Ovary (tissue), 10 donors: ENCODE measurements at places on chromosomes 6 and 20. TPM values are rescaled to one million over a fixed set of nuclear protein-coding genes. Genes with fewer than 3 reads are reported as not detected.

SLC13A3 gene
- polyA plus RNA-seq: 1.3 TPM

PKHD1 gene
- polyA plus RNA-seq: 0.01 TPM

ACOT13 gene
- 6.3 TPM for polyA plus RNA-seq

SLCO4A1 gene
- 2.2 TPM for polyA plus RNA-seq

TREML2 gene
- not detected for polyA plus RNA-seq

DEF6 gene
- polyA plus RNA-seq: 1.5 TPM

ARG1 gene
- polyA plus RNA-seq: not detected

PRRT1 gene
- polyA plus RNA-seq: 16.3 TPM

LINC00237 gene
- not detected for polyA plus RNA-seq

OPRM1 gene
- polyA plus RNA-seq: not detected

SIRPB1 gene
- polyA plus RNA-seq: 0.87 TPM

HNF4A gene
- polyA plus RNA-seq: 0.15 TPM

GDAP1L1 gene
- polyA plus RNA-seq: 0.72 TPM

TINAG gene
- not detected for polyA plus RNA-seq

MYBL2 gene
- 0.91 TPM for polyA plus RNA-seq

GRCh38 chr6:43269273-43270007 is 26.2 kb downstream of the TTBK1 start:
- DNase-seq: no peak

- DNase-seq: peak; percentile 27
Observed at GRCh38 chr6:29553268-29554057, 6.1 kb downstream of the UBD start.

- no peak for DNase-seq
Observed at GRCh38 chr6:90397929-90398674, 101.5 kb upstream of the BACH2 start.

DNA sequence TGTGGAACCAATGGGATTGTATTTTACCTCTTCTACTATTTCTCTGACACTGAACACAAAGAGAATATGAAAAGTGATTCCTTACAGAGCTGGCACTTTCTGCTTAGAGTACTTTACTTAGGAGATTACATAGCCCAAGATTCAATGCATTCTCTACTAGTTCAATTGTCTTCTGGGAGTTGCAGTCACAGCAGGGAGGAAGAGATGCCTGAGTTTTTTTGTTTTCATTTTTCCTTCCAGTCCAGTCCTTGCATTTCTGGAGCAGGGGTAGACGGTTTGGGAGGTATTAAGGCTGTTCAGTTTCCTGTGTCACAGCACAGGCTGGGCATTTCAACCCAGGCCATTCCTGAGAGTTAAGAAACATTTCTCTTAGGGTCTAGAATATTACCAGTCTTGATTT is 42.0 kb upstream of the SLC2A12 start:
- DNase-seq: no peak

DNA sequence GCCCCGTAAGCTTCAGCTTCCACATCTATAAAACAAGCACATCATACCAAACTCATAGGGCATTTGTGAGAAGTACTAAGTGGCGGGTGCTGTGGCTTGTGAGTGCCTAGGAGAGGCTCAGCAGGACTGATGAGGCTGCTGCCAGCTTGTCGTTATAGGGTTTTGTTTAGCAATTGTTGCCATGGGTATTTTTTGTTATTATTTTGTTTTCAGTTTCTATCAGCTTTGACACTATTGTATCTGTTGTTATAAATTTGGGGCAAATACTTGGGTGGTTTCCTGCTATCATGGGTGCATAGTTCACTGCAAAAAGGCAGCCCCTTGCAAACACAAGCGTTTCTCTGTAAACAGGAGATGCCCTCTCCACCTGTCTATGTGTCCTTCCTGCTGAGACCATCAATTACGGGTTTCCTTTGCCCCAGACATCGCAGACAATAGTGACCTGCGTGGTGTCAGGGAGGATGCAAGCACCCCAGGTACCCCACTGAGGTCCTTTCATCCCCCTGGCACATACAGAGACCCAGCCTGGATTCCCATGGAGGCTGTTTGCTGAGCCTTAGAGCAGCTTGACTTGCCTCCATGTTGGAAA is 3.1 kb upstream of the CCDC167 start:
- no peak for DNase-seq

DNA sequence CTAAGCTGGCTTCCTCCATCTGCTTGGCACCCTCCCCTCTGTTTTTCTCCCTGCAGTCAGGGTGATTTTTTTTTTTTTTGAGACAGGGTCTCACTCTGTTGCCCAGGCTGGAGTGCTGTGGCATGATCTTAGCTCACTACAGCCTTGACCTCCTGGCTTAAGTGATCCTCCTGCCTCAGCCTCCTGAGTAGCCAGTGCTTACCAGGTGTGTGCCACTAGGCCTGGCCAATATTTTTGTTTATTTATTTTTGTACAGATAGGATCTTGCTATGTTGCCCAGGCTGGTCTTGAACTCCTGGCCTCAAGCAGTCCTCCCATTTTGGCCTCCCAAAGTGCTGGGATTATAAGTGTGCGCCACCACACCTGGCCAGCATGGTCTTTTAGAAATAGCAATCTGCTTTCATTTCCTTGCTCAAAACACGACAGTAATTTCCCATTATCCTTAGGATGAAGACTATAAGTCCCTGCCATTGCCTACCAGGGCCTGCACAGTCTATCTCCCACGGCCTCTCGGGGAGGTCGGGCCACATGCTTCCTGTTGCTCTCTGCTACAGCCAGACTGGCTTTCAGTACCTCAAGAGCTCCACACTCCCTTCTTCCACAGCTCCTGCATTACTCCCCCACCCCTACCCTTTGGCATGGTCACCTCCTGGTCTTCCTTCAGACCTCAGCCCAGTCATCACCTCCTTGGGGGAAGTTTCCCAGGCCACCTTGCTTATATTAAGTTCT is 11.1 kb upstream of the CD164 start:
- DNase-seq: no peak

DNA sequence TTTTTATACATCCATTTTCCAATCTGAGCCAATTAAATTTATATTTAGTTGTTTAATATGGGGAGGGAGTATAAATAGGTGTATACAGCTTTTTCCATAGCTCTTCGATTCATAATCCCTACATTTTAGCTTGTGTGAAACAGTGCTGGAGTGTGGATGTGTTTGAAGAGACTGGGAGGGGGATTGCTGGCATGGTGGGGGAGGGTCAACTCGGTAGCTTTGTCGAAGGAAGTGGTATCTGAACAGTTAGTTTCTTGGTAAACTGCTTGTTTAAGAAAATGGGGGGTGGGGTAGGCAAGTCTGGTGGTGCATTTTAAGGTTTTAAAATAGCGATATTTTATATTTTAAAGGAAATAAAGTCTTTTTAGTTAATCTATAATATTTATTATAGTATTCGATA is 1.4 kb upstream of the LIN28B start:
- DNase-seq: no peak

GRCh38 chr20:41696428-41696827 is 78.3 kb upstream of the CHD6 start:
- DNase-seq: no peak

- DNase-seq: no peak
Observed at GRCh38 chr6:4101298-4101697, 22.4 kb upstream of the FAM217A start.

DNA sequence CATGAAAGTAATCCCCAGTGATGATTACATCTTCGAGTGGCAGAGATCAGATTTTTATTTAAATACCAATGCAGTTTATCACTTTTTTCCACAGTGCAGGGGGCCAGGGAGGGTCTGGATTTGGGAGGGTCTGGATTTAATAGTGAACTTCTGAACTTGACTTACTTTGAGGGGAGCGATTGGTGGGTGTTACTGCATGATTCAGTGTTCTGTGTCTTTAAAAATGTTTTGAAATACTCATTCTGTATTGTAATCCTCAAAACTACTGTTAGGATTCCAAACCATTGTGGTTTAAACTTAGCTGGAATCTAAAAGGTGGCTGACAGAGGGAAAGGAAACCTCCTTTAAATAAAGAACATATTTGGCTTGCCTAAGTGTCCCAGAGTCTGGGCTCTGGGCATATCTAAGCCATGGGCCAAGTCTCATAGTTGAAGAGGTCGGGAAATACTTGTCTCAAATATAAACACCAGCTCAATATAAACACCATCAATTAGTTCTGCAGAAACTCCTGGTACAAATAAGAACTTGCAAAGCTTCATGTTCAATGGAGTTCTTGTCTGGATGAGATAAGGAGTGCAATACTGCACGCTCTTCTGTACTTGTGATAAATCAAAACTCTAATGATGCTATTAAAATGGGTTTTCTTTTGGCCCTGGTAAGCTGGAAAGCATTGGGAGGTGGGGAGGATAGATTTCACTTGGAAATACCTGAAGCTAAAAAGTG is 14.4 kb downstream of the JARID2 start:
- DNase-seq: no peak

- no peak for DNase-seq
Observed at GRCh38 chr6:119917186-119917585, 567.6 kb upstream of the MAN1A1 start.

DNA sequence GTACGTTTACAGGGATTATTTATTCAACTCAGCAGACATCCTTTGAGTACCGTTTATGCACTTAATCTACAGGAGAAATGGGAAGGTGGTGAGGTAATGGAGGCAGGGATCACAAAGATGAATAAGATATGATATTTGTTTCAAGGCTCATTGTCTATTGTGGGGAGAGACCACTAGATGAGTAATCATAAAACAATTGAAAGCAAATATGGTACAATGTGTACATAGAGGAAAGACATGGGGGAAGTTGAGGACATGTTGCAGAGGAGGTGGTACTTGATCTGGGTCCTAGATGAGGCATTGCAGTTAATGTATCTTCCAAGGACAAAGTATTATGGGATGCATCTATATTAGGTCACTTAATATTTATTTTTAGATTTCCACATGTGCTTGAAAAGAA is 13.7 kb upstream of the CDC5L start:
- no peak for DNase-seq

DNA sequence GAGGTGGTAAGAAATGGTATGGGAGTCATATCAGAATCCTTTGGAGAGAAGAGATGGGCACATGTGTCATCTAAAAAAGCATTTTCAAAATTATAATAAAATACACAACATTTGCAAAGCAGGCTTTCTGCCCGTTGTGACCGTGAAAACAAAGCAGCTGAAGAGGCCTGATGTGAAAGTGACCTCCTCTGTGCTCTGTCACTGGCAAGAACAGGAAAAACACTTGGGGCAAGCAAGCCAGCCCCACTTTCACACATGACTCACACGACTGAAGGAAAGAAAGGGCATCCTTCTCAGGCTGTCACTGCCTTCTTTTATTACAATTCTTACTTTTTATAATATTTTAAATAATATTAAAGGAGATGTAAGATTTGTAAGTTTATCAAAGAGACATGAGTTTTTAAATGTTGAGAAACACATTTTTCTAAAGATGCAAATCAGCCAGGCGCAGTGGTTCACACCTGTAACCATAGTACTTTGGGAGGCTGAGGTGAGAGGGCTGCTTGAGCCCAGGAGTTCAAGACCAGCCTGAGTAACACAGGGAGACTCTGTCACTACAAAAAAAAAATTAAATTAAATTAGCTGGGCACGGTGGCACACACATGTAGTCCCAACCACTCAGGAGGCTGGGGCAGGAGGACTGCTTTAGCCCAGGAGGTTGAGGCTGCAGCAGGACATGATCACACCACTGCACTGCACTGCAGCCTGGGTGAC is 143.7 kb downstream of the BTBD9 start:
- no peak for DNase-seq

DNA sequence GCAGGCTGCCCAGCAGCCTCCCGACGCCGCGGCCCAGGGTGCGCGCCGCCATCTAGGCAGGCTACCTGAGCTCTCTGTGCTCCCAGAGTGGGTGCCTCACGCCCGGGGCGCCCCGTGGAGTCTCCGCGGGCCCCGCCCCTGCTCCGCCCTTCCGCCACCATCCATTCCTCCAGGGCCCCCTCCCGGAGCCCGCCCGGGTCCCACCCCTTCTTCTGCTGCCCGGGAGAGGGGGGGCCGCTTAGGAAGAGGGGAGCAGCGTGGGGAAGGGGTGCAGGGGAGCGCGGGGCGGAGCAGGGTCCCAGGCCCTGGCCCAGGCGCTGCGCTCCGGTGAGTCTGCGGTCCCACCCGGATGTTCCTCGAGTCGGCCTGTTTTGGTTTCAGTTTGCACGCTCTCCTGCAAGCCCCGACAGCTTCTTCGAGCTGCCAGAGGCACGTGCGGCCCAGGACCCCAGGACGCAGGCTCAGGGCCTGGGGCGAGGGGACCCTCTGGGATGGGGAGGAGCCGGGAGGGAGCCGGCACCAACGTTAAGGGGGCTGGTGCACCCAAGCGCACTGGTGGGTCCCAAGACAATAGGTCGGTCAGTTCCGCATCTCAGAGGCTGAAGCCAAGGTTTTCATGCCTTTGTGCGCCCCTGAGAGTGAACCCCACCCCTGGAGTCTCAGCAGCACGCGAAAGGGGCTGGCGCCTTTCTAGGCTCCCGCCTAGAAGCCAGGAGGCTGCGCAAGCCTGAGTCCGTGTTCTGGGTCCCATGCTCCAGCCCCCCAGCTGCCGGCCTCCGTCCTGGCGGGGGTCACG is at the start of gene ACSS1:
TSS of gene ACSS1 (minus strand) at position 89 of the 796 bp plus-strand sequence. CDS start at position 52, 37 bp downstream.
- DNase-seq: peak; percentile 76

DNA sequence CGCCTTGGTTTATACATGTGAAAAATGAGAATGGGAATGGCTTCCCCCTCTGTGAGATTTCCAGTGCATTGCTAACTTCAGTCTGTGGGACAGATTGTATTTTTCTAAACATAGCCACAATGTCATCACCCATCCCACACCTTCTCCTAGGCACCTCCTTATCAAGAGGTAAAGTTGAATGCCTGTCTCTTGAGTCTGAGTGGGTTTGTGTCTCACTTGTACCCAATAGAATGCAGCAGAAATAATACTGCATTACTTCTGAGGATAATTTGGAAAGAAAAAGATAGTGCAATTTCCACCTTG is 27.9 kb downstream of the RIN2 start:
- DNase-seq: no peak

DNA sequence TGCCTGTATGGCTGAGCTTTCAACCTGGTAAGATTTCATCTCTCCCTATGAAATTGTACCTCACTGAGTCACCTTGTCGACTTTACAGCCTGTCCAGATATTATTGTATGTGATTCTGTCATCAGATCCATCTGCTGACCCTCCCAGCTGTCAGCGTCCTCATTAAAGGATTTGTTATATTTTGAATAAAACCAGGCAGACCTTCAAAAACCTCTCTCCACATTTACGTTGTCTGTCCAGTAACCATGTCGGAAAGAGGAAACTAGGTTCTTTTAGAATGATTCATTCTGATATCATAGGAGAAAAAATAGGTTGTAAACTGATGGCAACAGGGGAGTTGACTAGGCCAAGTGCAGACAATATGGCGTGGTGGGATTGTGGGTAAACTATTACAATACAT is 38.5 kb downstream of the TSPYL4 start:
- no peak for DNase-seq

GRCh38 chr20:31706607-31707257 is 15.9 kb downstream of the BCL2L1 start:
- DNase-seq: no peak

DNA sequence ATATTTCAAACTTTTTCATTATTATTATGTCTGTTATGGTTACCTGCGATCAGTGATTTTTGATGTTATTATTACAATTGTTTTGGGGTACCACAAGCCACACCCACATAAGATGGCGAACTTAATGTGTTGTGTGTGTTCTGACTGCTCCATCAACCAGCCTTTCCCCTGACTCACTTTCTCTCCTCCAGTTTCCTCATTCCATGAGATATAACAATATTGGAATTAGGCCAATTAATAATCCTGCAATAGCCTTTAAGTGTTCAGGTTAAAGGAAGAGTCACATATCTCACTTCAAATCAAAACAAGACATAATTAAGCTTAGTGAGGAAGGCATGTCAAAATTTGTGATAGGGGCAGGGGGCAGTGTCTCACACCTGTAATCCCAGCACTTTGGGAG is 16.3 kb upstream of the POPDC3 start:
- no peak for DNase-seq
